ENCODE measurements at places on chromosomes 3 and 15.
A peak's percentile ranks its signal among the peaks of the same experiment; 100 is the strongest.

DNA sequence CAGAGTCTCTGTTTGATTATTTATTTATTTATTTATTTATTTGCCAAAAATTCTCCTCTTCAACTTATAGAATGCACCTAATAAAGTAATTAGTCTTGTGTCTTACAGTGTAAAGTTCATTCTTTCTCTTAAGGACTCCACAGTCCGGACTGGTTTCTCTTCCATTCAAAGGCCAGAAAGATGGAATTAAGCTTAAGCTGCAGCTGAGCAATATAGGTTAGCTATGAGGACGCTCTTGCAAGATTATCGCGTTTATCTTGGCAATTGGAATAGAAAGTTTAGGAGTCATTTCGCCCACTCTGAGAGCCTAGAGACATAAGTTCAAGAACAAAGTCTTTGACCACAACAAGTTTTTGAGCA is 15.0 kb downstream of the TAGLN3 start:
- no peak for DNase-seq

GRCh38 chr15:54045397-54045796 is 67.2 kb downstream of the UNC13C start:
- DNase-seq, result no peak

DNA sequence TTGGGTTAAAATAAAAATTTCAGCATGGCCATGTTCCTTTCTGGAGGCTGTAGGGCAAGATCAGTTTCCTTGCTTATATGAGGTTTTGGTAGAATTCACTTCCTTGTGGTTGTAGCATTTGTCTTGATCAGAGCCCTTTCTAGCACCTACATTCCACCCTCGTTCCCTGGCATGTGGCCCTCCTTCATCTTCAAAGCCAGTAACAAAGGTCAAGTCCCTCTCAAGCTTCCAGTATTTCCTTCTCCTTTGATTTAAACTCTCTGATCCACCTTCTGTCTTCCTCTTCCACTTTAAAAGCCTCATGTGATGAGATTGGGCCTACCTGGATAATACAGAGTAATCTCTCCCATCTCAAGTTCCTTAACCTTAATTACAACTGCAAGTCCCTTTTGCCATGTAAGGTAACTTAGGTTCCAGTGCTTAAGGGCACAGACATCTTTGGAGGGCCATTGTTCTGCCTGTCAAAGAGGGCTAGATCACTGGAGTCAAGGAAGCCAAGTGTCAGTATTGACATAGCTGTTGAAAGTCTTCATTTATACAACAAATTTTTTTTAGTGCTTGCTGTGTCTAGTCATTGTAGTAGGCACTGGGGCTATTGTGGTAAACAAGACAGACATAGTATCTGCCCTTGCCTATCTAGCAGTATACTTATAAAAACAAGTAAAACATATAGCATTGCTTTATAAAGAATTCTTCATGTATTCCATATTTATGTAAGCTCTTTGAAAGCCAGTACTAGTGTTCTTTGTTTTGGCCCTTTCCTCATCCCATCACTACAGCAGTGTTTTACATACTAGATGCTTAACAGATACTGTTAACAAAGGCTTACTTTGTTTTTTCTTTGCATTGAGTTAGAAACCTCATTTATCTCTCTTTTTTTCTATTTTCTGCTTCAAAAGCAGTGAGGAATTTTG is 40.7 kb downstream of the GLCE start:
- DNase-seq, result no peak

- DNase-seq, result no peak
Observed at GRCh38 chr15:47788685-47789084, 71.4 kb downstream of the SEMA6D start.

GRCh38 chr3:152976239-152976638 is 141.3 kb downstream of the P2RY1 start:
- no peak for DNase-seq

DNA sequence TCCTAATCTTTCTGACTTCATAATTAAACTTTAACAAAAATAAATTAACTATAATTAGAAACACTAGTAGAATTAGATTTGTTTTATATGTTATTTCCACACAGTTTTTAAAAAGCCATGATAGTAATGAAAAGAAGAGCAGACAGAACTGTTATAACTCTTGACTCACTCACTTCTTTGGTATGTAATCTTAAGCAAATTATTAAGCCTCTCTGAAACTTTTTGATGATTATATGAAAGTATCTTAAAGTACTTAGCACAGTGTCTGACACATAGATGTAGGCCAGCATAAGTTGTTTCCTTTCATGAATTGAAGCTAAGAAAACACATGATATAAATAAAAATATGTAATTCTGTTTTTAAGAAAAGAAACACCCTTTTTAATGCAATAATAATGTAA is 123.6 kb upstream of the MLF1 start:
- no peak for DNase-seq

DNA sequence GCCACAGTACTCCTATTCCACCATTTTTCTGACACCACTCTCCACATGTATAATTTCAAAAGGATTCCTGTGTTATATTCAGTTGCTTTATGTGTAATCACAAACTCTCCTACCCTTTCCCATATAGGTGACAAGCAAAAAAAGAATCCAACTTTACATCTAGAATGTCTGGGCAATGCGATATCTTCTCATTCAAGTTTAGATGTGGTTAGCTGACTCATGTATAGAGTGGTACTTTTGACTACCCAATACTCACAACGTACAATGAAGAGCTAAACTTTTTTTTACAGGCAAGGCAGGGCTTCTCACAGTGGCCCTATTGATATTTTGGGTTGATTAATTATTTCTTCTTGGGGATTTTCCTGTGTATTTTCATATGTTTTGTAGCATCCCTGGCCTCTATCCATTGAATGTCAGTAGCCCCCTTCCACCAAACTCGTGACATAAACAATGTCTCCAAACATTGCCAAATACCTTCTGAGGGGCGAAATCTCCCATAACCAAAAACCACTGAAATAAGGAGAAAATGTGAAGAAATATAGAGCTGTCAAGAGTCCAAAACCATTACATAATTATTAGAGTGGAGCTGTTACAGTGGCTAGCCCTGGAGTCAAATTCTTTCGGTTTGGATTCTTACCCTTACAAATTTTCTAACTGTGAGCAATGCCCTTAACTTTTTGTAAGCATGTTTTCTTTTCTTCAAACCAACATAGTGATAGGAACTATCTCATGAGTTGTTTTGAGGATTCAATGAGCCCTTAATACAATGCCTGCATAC is 342.6 kb downstream of the NSUN3 start:
- DNase-seq, result no peak

DNA sequence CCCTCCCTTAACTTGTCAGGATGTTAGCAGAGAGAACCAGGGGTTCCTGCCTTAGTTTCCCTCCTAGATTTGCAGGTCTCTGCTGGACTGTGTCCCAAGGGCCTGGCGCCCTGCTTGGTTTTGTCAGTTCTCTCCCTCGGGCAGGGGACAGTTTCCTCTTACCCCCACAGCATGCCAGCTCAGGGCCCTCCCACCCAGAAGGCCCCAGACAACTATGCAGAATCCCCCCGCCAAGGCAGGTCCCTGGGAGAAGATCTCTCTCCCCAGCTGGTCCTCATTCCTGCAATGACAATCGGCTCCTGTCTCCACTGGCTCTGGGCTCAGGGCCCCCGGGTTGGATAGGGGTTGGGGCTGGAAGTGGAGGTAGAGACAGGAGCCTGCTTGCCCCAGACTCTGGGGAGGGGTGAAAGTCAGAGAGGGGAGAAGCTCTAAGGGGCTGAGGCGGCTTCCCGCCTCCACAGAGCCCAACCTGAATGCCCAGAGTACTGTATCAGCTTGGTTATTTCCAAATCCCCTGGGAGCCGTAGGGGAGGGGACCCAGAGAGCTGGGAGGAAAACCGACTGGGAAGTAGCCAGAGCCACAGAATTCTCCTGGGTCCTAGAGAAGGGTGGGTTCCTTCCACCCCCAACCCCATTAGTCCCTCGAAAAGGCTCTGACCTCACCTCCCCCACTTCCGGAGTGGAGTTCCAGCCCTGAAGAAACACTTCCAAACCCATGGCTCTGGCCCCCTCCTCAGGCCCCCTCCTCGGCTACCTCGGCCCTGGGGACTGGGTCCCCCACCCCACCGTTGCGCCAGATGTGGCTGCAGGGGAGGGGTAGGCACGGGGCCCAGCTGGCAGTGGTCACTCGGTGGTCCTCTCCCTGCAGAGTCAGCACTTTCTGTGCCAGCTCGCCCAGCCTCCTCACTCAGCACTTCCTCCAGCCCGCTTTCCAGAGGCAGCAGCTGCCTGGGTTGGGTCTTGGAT is 3.8 kb upstream of the LOXL1 start:
- peak; percentile 81 for DNase-seq

- no peak for DNase-seq
Observed at GRCh38 chr15:31307270-31308184, 19.1 kb upstream of the KLF13 start.

GRCh38 chr3:189383630-189384029 is 211.9 kb downstream of the TPRG1 start:
- DNase-seq, result no peak

GRCh38 chr15:89179966-89180875 is 41.2 kb downstream of the RLBP1 start:
- no peak for DNase-seq

DNA sequence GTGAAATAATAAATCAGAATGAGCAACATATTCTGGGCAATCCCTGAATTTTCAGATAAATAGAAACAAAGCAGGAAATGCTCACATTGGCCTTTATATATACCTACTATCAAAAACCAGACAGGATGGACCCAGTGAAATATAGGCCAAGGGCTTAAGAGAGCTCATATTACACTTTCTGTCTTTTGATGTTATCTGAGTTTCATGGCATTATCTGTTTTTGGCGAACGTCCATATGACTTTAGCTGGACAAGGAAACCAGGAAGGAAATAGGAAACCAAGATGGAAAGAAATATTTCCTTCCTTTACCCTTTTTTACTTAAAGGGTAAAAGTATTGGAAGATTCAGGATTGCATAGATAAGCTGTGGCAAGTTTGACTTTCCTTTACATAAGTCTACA is 274.8 kb downstream of the THSD4 start:
- DNase-seq, result no peak

GRCh38 chr3:49133226-49133951 is 539 bp upstream of the LAMB2 start:
- DNase-seq, result peak; percentile 91

- peak; percentile 70 for DNase-seq
Observed at GRCh38 chr3:119643528-119643927, 16.9 kb downstream of the POPDC2 start.

GRCh38 chr3:9216736-9217135 is 32.7 kb downstream of the SRGAP3 start:
- no peak for DNase-seq

DNA sequence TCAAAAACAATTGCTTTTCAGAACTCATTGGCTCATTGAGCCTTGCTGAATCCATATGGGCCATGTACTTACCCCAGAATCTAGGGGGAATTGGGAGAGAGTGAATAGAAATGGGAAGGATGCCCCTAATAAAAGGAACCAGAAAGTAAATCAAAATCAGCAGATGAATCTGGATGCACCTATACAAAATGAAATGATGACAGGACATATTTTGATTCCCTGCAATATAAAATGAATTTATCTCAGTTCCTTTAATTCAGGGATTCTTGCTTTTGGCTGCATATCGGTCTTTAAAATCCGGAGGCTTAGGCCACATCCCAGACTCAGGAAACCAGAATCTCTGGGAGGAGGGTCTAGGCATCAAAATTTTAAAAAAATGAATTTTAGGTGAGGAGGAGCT is 107.7 kb upstream of the NEO1 start:
- no peak for DNase-seq

DNA sequence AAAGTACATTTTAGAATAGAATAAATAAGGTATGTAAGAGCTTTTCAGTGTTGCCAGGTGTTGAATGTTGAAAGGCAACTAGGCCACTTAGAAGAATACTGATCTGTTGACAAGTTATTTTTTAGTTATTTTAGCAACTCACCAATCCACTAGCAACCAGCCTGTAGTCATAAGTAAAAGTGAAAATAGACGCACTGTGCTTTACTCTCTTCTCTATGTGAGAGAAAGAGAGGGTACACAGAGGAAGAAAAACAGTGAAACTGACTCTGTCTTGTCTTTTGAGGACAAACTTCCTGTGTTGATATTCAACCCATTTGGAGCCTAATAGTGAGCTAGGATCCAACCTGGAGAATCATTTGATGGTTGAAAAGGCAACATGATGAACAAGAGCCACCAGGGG is 327.1 kb upstream of the GOLIM4 start:
- no peak for DNase-seq

GRCh38 chr3:39407259-39407629 is 724 bp downstream of the RPSA start:
- no peak for DNase-seq

DNA sequence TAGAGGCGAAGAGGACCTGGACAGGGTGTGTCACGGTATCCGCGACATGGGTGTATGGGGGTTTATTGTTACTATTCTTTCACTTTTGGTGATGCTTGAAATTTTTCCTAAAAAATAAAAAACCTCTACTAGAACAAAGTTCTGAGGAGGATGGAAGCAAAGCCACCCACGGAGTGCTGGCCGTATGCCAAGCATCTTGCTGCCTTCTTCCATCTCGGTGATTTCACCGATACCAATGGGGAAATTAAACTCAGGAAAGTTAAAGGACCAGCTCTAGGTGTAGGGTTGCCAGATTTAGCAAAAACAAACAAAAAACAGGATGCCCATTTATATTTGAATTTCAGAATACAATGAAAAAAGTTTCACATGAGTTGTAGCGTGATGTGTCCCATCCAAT is 33.9 kb downstream of the SMAD6 start:
- DNase-seq, result no peak

- no peak for DNase-seq
Observed at GRCh38 chr3:182917134-182917533, 63.2 kb downstream of the DCUN1D1 start.

- DNase-seq, result no peak
Observed at GRCh38 chr3:128625409-128625945, 25.1 kb downstream of the RPN1 start.

DNA sequence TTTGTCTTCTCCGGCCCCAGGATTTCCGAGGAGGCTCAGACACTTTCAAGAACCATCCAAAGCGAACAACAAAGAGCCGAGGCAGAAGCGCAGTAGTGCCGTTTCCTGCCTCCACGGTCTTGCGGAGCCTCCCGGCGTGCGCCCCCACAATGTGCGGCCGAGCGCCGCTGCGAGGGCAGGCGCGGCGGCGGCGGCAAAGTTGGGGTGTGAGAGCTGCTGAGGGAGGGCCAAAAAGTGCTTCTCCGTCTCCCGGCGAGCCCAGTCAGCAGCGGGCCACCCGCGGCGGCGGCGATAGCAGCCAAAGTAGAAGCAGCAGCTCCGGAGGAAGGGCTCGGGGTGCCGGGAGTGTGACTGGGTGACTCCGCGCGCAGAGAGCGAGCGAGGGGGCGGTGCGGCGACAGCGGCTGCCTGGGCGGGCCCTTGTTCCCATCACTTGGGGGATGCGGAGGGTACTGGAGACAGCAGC is 749.1 kb downstream of the ROBO1 start:
- peak; percentile 70 for DNase-seq

- no peak for DNase-seq
Observed at GRCh38 chr15:66964791-66965190, 100.6 kb upstream of the SMAD3 start.

- DNase-seq, result no peak
Observed at GRCh38 chr3:122396511-122396910, 12.5 kb downstream of the FAM162A start.

DNA sequence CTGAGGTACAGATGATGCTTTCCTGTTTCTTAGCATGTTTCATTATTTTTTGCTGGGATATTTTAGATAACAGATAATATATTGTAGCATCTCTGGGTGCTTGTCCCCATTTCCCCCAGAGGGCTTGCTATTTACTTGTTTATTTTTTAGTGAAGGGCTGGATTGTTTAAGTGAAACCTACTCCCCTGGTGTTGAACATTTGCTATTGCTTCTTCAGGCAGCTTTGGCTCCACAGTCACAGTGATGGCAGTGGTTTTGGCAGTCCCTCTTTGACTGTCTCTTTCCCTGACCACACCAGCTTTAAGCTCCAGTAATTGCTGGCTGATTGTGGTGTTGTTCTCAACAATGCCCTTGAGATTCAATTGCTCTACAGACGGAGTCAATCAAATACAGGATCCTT is 128.9 kb downstream of the KLF13 start:
- DNase-seq, result no peak
